Kidney epithelial cell (primary cell): ENCODE measurements at places on chromosomes 16 and 17.

- no peak for DNase-seq
Measured at GRCh38 chr17:79933863-79934652, 94.8 kb upstream of the CBX4 start.

DNA sequence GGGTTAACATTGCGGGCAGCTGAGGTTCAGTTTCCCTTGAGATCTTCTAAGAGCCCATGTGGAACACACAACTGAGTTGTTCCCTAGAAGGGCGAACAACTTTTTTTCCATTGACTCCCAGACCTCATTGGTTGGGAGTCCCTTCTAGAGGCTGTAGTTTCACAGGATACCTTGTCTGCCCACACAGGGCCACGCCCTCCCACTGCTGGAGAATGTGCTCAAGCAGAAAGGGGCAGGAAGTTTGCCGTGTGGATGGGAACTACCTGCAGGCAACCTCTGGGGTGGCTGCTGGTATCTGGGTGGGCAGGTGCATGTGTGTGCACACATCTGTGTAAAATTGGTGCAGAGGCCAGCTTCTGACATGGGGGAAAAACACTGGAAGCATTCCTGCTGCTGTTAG lies 178.8 kb upstream of the PSMD7 start:
- no peak for DNase-seq

- no peak for DNase-seq
Measured at GRCh38 chr17:1229349-1229899, 40.8 kb upstream of the BHLHA9 start.

DNA sequence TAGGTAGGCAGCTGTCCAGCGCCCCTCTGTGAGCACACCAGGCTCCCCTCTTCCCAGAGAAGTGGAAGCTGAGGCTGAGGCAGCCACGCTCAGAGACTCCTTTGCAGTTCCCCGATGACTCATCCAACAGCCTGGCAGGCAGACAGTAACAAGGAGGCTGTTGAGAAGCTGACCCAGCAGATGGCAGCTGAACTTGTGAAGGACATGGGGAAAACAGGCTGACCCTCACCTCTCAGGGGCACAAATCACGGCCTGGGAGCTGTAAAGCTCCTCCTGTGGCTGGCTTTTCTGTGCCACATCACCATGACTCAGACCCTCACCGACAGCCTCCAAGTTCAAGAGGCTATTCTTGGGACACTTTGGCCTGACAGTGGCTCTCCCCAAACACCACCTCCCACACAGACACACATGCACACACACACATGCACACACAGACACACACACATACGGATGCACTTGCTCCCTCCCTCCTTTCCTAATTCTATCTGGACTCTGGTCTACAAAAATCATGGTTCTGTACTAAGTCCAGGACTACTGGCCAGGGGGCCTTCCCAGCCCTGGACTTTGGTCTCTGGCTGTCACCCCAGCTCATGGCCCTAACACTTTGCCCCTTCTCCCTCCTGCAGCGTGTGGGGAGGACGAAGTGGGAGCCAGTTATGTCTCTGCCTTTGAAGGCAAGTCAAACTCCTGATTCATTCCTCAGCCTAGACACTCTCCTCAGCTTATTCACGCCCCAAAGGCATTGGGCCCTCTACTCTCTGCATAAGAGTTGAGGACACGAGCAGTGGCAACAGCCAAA lies 23.2 kb downstream of the MAP3K14 start:
- peak; percentile 89 for DNase-seq

- DNase-seq, result no peak
Measured at GRCh38 chr16:51812945-51813344, 661.9 kb upstream of the SALL1 start.

DNA sequence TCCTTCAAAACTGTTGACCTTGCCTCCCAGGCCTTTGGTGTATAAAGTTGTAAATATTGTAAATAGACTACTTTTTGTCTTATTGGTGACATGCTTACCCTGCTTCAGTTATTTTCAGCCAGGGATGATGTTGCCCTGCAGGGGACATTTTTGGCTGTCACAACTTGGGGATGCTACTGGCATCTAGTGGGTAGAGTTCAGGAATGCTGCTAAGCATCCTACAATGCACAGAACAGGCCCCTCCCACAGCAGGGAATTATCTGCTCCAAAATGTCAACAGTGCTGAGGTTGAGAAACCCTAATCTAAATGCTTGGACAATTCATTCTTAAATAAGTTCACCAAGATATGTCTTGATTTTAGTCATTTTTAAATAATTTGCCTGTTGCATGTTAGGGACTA lies 459.8 kb downstream of the PMP22 start:
- DNase-seq, result no peak

DNA sequence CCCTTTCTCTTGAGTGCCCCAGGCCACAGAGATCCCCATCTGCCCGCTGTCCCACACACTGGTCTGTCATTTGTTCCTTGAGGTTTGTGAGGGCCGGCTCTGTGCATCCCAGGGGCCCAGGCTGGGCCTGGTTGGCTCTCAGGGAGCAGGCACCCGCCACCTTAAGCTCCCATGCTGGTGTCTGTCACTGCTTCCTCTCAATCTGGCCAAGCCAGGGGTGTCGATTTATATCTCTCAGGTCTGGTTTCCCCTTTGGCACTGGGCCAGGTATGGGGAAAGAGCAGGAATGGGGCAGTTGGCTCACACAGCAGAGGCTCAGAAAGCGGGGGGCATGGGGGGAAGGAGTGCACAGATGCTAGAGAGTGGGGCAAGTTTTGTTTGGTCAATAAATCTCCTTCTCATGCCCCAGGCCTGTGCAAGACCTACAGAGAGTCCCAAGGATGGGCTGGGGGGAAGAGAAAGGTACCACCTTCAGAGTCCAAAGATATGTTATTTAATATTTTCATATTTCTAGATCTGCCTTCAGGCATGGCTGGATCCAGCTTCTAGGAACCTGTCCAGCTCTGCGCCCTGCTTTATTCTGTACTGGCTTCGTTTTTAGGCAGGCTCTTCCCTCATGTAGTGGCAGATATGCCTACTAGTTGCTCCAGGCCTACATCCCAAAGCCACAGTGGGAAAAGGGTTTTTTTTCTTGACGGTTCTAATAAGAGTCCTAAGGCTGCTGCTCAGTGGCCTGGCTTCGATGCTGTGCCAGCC lies 34.3 kb downstream of the IL4R start:
- no peak for DNase-seq

GRCh38 chr17:45700171-45701090 lies 83.7 kb upstream of the CRHR1 start:
- DNase-seq, result no peak

GRCh38 chr17:36048066-36048465 lies 16.0 kb upstream of the CCL18 start:
- DNase-seq, result no peak

DNA sequence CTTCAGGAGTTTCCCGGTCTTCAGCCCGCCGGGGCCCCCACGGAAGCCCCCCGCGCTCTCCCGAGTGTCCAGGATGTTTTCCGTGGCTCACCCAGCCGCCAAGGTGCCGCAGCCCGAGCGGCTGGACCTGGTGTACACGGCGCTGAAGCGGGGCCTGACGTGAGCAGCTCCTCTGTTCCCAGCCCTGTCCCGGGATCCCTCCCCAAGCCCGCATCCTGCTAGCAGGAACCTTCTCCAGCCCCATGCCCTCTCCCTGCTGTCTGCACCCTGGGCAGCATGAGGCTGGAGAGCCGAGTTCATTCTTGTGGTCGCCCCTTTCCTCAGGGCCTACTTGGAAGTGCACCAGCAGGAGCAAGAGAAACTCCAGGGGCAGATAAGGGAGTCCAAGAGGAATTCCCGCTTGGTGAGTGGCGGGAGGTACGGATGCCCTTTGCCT lies 10.1 kb downstream of the RIPOR1 start:
- DNase-seq, result no peak

- DNase-seq, result no peak
Measured at GRCh38 chr17:65314212-65314611, 177.0 kb downstream of the RGS9 start.

- DNase-seq, result no peak
Measured at GRCh38 chr16:20268409-20268808, 58.9 kb downstream of the GP2 start.

DNA sequence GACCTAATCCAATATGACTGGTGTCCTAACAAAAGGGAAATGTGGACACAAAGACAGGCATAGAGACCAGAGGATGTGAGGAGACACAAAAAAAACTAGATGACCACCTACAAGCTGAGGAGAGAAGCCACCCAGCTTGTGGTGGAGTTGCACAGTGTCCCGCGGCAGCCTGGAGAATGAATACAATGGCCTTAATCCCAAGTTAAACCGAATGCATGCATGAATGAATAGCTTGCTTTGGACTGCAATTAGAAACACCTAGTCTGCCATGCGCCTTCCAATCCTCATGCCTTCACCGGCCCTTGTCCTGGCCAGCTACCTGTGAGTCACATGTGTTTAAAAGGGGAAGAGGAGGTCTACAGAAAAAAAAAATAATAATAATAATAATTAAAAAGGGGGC lies 72.0 kb downstream of the CNGB1 start:
- no peak for DNase-seq

DNA sequence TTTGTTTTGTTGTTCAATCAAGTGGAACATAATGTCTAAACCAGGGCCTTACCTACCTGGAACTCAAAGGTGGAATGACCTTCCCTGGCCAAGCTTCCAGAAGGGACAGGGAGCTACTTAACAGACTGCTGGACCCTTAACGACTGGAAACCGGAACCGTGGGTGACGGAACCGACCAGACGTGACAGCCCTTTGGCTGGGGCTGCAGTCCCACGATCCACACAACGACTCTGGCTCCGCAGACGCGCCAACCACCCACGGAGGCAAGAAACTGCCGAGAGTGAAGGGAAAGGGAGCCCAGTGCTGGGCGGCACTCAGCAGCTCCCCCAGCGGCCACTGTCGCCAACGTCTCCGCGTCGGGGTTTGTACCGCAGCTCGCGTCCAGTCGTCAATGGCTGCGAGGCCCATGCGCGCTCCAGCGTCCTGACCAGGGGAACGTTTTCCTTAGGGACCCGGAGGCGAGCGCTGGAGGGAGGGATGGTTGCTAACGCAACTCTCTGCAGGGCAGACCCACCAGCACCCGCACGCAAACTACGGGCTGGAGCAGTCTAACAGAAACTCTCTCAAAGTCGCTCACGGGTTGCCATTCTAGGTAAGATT lies 5.5 kb upstream of the KIF22 start:
- no peak for DNase-seq

DNA sequence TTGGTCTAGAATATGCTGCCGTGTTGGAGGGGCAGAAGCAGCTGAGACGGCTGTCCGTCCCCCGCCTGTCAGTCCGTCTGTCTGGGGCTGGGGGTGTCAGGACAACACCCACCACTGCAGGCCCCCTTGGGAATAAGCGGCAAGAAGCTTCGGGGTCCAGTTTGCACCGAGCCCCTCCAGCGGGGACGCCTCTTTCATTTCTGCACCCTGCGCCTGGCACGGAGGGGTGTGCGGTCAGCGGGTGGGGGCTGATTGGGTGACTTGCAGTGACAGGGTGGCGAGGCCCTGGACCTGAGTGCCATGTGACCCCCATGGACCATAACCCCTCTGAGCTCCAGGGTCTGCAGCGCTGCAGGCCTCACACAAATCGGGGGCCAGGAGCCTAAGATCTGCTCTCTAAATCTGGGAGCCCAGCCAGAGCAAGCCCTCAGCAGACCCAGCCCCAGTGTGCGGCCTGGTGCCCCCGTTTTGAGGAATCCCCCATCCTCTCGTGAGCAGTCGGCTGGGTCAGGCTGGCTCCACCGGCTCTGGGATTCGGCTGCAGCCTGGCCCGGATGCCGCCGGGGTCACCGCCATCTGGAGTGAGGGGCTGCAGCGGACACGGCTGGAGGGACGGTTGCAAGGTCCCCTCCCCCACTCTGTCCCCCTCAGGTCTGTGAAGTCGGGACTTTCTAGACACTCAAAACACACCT lies 8.3 kb downstream of the CBFA2T3 start:
- DNase-seq, result no peak

- no peak for DNase-seq
Measured at GRCh38 chr16:20803561-20804214, 2.6 kb downstream of the ERI2 start.
